Neural crest cell (in vitro differentiated cells): ENCODE measurements at places on chromosomes 5 and 9.

DNA sequence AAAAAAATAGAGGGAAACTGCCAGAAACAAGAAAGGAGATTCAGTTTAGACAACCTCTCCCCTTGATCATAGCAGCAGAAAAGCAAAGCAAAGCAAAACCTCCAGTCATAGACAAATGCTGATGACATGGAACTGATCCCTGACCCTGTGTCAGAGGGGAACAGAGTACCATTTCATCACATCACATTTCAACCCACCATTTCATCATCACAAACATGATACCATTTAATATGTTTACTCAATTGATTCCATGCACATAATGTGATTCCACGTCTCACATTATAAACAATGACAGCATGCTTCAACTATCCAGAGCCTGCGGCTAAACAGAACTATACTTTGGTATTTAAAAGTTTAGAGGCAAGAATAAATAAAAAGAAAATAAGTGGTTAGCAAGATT lies 28.7 kb upstream of the ACOT12 start:
- H3K27ac ChIP-seq = no peak overlapping the region
- DNase-seq = no peak
- H3K36me3 ChIP-seq = no peaks in the 10 kb centered on the region
- peaks cover 5% of the 10 kb centered on the region for H3K27me3 ChIP-seq
- peaks cover 31% of the 10 kb centered on the region for H3K4me1 ChIP-seq

DNA sequence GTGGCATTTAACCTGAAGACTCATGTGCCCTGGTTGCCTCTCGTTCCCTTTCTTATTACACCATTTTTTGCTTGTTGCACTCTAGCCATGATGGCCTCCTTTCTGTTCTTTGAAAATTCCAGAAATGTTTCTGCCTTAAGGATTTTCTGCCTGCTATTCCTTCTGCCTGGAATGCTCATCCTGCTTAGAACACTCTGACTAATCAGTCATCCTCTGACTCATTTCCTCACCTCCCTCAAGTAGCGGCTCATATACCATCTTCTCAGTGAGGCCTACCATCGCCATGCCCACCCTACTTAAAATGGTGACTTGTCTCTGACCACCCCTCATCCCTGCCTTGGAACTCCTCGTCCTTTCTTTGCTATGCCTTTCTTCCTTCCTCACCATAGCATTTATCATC lies 68.8 kb downstream of the KIF4B start:
- H3K4me1 ChIP-seq = no peaks in the 10 kb centered on the region
- no peak overlapping the region for H3K4me3 ChIP-seq
- no peak overlapping the region for H3K27ac ChIP-seq
- H3K27me3 ChIP-seq = peaks cover 19% of the 10 kb centered on the region
- H3K36me3 ChIP-seq = no peaks in the 10 kb centered on the region
- no peak for DNase-seq

- H3K36me3 ChIP-seq = no peaks in the 10 kb centered on the region
- DNase-seq = no peak
- no peak overlapping the region for H3K4me3 ChIP-seq
- no peak overlapping the region for H3K27ac ChIP-seq
These were observed 73.3 kb upstream of the PHF24 start for GRCh38 chr9:34884747-34885189.

DNA sequence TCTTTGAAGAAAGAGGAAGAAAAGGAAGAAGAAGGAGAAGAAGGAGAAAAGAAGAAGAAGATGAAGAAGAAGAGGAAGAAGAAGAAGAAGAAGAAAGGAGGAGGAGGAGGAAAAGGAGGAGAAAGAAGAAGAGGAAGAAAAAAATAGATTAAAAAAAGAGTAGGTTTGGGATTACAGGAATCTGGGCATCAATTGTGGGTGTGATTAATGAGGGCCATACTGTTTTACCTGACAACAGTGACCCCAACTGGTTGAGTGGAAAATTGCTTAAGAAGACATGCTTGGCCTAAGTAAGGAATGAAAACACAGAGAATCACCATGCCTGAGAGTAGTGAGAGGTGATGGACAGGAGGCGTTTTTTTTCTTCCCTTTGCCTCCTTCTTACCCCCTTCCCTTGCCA lies 114.6 kb downstream of the FAM170A start:
- peak; percentile 4 for DNase-seq
- no peaks in the 10 kb centered on the region for H3K4me1 ChIP-seq
- H3K4me3 ChIP-seq = no peak overlapping the region
- H3K27me3 ChIP-seq = no peaks in the 10 kb centered on the region
- H3K36me3 ChIP-seq = no peaks in the 10 kb centered on the region
- H3K27ac ChIP-seq = no peak overlapping the region

GRCh38 chr5:6216471-6217075 lies 161.8 kb downstream of the MED10 start:
- no peak overlapping the region for H3K27ac ChIP-seq
- H3K4me3 ChIP-seq = no peak overlapping the region
- DNase-seq = no peak
- no peaks in the 10 kb centered on the region for H3K4me1 ChIP-seq
- no peaks in the 10 kb centered on the region for H3K36me3 ChIP-seq
- peaks cover 6% of the 10 kb centered on the region for H3K27me3 ChIP-seq

GRCh38 chr9:83617299-83617698 lies 5.6 kb upstream of the IDNK start:
- peaks cover 3% of the 10 kb centered on the region for H3K27me3 ChIP-seq
- H3K36me3 ChIP-seq = no peaks in the 10 kb centered on the region
- no peak for DNase-seq
- H3K4me3 ChIP-seq = no peak overlapping the region
- no peak overlapping the region for H3K27ac ChIP-seq
- H3K4me1 ChIP-seq = peaks cover 1% of the 10 kb centered on the region

- H3K36me3 ChIP-seq = peaks cover 3% of the 10 kb centered on the region
- no peak overlapping the region for H3K27ac ChIP-seq
- H3K27me3 ChIP-seq = peaks cover 40% of the 10 kb centered on the region
- peak overlapping the region; percentile 72 for H3K4me3 ChIP-seq
- H3K4me1 ChIP-seq = peaks cover 36% of the 10 kb centered on the region
These were observed 3.3 kb downstream of the LPAR1 start for GRCh38 chr9:111034898-111035539.
